C1 segment of cervical spinal cord (tissue), 14 donors: ENCODE measurements at places on chromosomes 4 and X.

- DNase-seq = no peak
Observed at GRCh38 chrX:65707151-65707550, 39.7 kb downstream of the MSN start.

DNA sequence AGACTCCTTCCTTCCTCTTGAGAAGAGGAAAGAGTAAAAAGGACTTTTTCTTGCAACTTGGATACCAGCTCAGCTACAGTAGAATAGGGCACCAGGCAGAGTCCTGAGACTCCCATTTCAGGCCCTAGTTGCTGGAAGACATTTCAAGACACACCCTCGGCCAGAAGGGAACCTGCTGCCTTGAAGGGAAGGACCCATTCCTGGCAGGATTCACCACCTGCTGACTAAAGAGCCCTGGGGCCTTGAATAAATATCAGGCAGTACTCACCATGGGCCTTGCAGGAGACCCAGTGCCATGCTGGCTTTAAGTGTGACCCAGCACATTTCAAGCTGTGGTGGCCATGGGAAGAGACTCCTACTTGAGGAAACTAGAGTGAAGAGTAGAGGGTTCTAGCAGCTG, 317.6 kb downstream of the DKK2 start:
- no peak for DNase-seq

GRCh38 chrX:63466690-63467089, 115.6 kb upstream of the SPIN4 start:
- DNase-seq = no peak

- no peak for DNase-seq
Observed at GRCh38 chr4:152680988-152681603, 1.3 kb upstream of the TMEM154 start.

DNA sequence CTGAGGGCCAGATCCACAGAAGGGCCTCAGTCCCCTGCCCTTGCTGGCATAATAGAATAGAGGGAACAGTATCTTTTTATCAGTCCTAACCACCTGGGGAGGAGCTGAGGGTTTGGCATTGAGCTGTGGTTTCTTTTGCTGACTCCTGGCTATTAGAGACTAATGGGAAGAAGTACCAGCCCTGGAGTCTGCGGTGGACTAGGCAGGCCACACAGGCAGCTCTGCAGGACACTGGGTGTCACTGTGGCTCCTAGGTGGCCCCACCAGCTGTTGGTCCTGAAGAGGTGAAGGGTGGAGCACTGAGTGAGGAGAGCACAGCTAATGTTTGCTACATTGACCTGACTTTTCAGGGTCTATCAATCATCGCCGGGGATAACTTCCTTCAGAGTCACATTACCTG, 52.8 kb upstream of the GPC4 start:
- DNase-seq = no peak

- no peak for DNase-seq
Observed at GRCh38 chrX:16067886-16068515, 55.4 kb upstream of the GRPR start.

DNA sequence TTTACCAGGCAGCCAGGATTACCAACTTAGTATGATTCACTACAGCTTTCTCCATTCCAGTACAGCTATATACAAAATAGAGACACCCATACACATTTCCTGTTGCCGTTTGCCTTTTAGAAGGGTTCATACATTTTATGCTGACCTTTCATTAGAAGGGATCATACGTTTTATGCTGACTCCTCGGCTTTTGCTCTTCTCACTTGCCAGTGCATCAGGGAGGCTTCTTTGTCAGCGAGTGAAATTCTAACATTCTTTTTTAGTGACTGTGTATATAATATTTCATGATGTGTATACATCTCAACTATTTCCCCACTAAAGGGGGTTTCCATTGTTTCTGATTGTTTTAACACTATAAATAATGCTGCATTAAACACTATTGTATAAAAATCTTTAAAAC, 552.6 kb downstream of the TRIML1 start:
- DNase-seq = no peak

GRCh38 chrX:114615765-114616164, 31.9 kb downstream of the HTR2C start:
- DNase-seq = no peak

DNA sequence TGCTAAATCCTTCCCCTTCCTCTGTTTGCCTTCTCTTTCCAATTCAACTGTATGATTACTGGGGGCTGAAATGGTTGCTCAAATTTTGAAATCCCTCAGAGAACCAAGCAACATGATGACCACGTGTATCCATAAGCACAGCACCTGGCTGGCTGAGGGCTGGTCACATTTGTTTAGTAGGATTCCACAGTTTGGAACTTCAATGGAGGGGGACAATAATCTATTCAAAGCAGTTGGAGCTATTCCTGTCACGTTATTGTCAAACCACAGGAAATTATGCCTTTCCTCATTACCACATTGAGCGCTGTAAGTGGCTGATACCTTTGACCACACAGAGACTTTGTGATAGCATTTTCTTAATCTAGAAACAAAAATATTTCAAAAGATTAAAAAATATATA, 7.0 kb downstream of the TMSB4X start:
- no peak for DNase-seq

- DNase-seq = no peak
Observed at GRCh38 chr4:56703378-56703777, 22.3 kb upstream of the HOPX start.

- DNase-seq = no peak
Observed at GRCh38 chr4:51842167-51842553, 793 bp upstream of the DCUN1D4 start.

DNA sequence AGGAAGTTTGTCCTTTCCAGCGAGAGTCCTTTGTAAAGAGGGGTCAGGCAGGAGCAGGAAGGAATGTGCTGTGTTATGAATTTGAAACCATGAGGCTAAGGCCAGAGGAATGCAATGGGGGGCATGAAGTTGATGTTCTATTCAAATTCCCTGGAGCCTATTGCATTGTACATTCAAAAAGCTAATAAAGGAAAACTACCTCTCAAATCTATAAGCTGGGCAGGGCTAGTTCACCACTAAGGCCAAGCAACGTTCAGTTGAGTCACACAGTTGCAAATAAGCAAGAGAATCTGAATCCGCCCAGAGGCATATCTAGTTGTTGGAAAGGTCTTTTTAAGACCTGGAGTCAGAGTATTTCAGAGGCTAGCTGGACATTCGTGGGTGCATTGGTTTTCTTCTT, 148.3 kb downstream of the DCTD start:
- no peak for DNase-seq

DNA sequence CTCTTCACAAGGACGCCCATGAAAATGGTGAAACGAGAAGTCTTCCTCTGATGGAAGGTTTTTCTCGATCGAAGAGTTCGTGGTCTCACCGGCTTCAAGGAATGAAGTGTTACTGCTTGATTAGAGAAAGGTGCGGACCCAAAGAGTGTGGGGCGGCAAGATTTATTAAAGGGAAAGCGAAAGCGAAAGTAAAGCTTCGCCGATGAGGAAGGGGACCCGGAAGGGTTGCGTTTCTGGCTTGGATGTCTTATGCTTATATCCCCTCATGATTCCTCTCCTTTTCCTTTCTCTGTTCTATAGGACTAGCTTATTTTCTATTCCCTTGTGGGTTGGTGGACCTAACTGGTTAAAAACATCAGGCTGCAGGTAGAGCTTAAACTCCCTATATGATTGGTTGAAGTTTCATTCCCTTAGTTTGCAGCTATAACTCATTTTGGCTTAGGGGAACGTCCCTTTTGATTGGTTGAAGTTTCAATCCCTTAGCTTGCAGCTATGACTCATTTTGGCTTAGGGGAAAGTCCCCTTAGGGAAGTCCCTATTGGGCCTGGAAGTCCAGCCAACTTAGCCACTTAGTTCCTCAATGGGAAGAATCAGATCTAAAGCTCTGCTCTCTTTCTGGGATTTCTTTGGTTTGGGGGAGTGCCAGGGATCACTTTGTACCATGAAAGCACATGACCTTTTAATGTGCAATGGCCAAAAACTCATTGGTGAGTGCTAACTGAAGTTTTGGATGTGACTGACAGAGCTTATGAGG, 1025.0 kb upstream of the PCDH10 start:
- DNase-seq = no peak

DNA sequence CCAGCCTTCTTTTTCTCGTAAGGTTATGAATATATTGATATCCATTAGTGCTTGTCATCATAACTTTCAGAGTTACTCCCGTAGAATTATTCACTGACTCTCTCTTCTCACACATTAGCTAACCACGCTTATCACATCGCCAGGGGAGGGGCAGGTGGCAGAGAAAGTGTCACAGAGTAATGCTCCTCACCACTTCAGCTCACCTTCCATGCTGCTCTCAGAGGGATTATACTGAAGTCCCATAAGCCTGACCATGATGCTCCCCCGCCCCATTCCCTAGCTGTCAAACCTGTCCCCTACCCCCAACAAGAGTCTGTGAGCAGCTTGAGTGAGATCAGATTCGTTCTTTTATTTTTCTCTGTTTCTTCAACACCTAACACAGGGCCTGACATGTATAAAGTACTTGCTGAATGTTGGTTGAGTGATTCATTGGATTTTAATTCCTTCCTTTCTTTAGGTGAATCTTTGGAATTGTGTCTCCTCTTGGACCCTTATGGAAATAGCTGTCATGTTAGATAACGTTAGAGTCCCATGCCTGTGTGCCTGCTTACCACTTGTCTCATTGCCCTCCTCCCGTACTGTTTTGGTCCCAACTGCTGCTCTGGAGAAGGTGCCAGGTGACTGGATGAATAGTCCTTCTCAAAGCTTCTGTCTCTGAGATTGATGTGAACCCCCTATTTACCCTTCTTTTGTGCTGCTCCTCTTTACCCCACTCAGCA, 55.1 kb downstream of the RS1 start:
- DNase-seq = no peak

- no peak for DNase-seq
Observed at GRCh38 chrX:130110379-130111219, at the start of gene ELF4. Gene ELF4 (minus strand): TSS chrX:130110497. CDS start chrX:130081330, 29,167 bp downstream.

DNA sequence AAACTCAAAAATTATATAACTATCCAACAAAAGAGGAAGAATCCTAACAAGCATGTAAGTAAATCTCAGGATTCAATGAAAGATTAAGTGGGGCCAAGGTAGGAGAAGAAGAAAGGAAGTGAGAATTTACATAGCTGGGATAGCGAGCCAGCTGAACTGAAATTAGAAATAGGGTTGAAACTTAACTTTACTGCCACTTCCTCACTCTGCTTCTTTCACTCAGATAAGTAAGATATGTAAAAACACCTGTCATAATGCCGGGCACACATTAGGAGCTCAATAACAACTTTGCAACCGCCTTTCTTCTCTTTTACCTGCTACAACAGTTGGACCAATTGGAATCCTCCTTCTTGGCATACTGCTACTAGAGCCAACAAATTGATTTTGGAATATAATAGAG, 129.4 kb downstream of the CNKSR2 start:
- DNase-seq = no peak

- no peak for DNase-seq
Observed at GRCh38 chr4:188818300-188818699, 679.1 kb downstream of the TRIML1 start.

DNA sequence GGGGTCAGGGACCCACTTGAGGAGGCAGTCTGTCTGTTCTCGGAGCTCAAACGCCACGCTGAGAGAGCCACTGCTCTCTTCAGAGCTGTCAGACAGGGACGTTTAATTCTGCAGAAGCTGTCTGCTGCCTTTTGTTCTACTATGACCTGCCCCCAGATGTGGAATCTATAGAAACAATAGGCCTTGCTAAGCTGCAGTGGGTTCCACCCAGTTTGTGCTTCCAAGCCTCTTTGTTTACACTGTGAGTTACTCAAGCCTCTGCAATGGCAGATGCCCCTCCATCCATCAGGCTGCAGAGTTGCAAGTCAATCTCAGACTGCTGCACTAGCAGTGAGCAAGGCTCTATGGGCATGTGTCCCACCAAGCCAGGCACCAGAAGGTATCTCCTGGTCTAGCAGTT, 158.1 kb downstream of the DTHD1 start:
- no peak for DNase-seq

DNA sequence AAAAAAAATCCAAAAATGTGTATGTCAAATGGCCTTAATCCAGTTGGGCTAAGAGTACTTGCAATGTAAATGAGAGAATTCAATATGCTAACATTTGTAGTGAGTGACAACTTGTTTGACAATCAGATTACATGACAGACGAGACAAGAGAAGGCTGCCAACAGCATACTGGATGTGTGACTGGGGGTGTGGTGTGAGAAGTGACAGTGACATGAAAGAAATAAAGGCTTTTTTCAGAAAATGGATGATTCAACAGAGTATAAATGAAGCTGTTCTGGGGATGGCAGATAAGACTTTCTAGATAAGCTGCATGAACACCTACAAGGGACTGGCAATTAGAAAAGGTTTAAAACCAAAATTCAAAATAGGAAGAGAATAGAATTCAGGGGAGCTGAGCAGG, 143.4 kb downstream of the CENPC start:
- no peak for DNase-seq

DNA sequence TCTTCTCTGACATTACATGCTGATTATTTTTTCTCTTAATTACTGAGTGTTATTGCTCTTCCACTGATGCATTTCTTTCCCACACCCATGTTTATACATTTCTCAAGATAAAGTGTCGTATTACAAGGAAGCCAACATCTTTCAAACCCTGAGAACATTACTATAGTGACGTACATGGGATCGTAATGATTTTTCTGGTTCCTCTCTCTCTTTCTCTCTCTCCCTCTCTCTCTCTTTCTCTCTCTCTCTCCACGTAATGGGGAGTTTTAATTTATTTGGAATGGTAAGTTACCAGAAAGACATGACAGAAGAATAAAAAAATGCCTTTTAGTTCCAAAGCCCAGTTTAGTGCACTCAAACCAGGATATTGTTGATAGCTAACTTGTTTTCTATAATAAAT, 40.4 kb upstream of the MAPK10 start:
- no peak for DNase-seq
